ENCODE measurements at places on chromosomes 5 and 9.

- no peak for DNase-seq
Measured at GRCh38 chr5:160619381-160619780, 197.7 kb downstream of the PTTG1 start.

DNA sequence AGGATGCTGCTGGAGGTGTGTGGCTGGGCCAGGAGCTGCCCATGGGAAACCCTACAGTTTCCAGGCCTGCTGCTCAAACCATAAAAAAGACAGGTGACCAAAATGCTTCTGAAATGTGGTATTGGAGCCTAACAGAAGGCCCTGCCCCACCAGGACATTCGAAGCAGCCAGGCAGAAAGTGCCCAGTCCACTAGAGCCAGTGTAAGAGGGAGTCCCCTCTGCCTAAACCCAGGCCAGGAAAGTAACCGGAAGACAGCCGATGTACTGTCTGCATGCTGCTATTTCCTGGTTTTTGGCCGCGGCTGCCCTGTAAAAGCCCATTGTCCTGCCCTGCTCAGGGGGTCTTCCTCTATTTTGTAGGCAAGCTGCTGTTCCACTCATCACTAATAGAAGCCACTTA, 150.7 kb upstream of the IRX2 start:
- DNase-seq, result no peak

GRCh38 chr9:86263876-86264275, 4.4 kb upstream of the C9orf153 start:
- DNase-seq, result no peak

GRCh38 chr9:108586471-108587139, 269.2 kb downstream of the ACTL7B start:
- peak; percentile 14 for DNase-seq

DNA sequence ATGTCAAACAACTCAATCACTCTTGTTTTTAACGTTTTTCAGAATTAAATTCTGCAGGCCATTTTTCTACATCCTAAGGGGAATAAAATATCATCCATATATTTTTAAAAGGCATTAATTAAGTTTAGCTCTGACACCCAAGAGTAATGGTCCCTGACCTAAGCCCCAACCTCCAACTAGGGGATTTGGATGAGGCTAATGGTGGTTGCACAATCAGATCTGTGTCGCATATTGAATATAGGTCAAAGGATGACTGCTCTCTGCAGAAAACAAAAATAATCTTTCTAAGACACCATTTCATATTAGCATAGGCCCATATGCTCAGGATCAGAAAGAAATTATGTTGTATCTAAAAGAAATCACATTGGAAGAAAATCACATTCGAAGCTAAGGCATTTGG, 20.7 kb downstream of the CDH6 start:
- no peak for DNase-seq

- DNase-seq, result no peak
Measured at GRCh38 chr5:153969563-153969895, 69.2 kb downstream of the FAM114A2 start.

Data from cardiac fibroblast (primary cell).